Astrocyte of the cerebellum (primary cell): ENCODE measurements at places on chromosomes 13 and 19.

DNA sequence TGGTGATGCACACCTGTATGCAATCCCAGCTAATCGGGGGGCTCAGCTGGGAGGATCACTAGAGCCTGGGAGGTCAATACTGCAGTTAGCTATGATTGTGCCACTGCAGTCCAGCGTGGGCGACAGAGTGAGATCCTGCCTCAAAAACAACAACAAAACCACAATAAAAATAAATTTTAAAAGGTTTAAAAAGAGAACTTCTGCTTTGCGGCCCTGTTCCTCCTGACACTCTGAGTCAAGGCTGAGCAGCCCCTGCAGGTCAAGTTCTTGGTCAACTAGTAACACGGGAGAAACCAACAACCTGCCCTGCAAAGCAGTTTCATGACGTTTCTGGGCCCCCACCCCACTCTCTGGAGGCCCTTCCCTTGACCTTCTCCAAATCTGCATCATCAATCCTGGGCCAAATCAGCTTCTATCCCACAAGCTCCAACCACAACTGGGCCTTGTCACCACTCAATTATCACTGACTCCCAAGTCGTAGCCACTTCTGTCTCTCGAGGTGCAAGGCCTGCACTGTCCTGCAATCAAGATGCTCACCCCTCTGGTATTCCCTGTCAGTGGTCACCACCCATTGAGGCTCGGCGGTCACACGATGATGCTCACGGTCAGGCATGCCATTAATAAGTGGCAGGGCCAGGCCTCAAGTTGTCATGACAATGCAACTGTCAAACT is 7.5 kb downstream of the ELAVL1 start:
- no peak for DNase-seq

DNA sequence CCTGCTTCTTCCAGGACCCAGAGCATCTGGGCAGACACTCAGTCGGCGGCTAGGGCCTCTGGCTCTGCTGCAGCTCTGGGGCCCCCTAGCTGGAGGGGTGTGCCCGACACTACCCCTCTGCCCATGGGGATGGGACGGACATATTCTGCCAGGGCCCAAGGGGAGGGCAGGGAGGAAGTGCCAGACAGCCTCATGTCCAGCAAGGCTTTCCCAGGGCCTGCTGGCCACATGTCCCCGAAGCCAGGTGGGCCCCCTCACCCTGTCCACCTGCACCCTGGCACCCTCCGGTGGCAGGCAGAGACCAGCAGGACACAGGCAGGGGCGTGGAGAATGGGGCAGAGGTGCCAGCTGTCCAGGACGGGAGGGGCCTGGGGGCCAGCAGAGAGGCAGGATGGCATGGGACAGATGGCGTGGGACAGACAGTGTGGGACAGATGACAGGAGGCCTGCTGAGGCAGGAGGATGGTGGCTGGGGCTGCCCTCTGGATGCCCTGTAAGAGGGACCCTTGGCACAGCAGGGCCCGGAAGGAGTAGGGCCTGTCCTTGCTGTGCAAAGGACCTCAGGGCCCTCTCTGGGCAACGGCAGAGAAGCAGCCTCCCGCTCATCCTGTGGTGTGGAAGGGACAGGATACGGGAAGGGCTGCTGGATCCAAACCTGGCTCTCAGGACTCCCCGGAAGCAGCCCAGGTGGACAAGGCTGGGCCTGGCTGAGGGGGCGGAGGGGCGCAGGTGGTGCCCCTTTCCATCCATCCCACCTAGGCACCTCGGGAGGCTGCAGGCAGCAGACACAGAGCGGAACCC is 29.1 kb downstream of the CEBPG start:
- no peak for DNase-seq

DNA sequence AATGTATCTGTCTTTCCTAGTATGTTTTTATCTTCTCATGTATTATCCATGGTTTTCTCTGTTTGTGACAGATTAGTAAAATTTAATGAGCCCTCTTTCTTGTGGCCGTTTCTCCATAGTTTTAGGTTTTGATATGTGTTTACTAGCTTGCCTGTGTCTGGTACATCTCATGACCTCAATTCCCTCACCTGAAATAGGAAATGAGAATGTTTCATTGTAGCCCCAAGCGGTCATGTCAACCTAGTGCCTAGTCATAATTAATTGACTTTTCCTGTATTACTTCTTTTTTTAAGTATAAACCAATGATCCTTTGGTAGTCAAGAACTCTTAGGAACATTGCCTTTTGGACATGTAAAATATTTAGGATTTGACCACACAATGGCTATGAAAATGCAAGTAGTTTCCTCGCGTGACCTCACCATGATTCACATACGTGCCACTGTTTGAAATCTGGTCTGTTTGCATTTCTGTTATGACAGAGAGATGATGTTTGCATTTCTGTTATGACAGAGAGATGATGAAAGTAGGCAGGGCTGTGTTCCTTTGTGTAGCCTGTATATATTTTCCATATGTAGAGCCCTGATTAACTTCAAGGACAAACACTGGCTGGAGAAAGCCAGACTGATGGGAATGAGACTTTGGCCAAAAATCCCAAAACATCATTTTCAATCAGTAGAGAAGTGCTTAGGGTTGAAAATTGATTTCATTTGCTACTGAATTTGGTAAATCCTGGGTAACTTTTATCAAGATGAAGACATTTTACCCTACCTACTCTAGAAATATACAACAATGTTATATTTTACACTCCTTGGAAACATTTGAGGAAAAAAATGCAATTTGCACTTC is 104.8 kb downstream of the TNFRSF19 start:
- DNase-seq: peak; percentile 62

- DNase-seq: no peak
These were observed 125.8 kb upstream of the TMTC4 start for GRCh38 chr13:100800283-100800875.

- no peak for DNase-seq
These were observed 46.0 kb downstream of the MICU2 start for GRCh38 chr13:21557995-21558394.

DNA sequence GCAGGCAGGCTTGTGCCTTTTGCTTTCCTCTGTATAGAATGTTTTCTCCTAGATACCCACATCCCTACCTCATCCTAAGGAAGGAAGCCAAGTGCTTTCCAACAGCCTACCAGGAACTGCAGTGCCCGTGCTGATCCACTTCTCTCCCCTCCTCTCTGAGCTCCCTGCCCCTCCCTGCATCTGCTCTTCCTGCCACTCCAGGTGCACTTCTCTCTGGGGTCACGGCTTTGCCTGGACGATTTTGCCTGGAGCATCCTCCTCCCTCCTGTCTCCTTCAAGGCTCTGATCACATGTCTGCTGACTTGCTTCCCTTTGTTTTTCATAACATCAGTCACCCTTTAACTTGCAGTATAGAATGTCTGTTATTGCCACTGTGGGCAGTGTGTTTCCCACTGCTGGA is 34.7 kb upstream of the IRS2 start:
- no peak for DNase-seq

- no peak for DNase-seq
These were observed 6.4 kb downstream of the ZNF773 start for GRCh38 chr19:57506163-57506562.

GRCh38 chr19:46606019-46606418 is 4.9 kb downstream of the CALM3 start:
- DNase-seq: no peak

GRCh38 chr19:39816287-39817048 is 17.5 kb downstream of the DYRK1B start:
- no peak for DNase-seq

DNA sequence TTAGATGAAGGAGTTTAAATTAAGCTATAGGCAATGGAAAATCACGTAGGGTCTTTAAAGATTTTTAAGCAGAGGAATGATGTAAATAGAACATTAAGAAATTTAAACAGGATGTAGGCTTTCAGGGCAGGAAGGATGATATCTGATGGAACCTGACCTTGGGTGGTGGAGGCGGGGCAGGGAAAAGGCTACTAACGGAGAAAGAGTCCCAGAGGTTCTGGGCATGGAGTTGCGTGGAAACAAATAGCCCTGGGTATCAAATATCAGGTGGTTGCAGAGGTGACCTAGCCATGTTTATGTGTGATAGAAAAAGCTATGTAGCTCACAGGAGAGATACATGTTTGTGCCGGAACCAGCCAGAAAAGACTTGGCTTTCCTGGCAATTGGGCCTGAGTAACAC is 7.8 kb upstream of the CDK8 start:
- no peak for DNase-seq

GRCh38 chr13:76638181-76638580 is 248.0 kb downstream of the KCTD12 start:
- no peak for DNase-seq

GRCh38 chr13:113877149-113877990 is 13.5 kb upstream of the GAS6 start:
- no peak for DNase-seq

GRCh38 chr19:13262450-13262849 is 112.2 kb downstream of the IER2 start:
- peak; percentile 33 for DNase-seq

DNA sequence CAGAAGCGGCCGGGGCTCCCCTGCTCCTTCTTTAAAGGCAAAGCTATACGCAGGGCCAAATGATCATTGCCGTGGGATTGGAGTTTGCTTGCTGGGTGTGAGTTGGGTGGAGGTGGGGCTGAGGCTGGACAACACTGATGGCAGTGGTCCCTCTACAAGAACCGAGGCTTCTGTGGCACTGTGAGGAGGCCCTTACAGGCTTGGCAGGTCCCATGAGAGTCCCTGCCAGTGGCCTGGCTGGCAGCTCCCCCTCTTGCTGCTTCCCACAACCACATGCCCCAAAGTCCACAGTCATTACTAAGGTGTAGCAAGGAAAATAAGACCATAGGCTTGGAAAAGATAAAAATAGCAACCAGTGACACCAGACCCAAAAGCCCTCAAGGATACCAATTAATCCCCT is 98.4 kb downstream of the ANKRD10 start:
- no peak for DNase-seq

- DNase-seq: no peak
These were observed 1.4 kb upstream of the MPV17L2 start for GRCh38 chr19:18191640-18192062.

DNA sequence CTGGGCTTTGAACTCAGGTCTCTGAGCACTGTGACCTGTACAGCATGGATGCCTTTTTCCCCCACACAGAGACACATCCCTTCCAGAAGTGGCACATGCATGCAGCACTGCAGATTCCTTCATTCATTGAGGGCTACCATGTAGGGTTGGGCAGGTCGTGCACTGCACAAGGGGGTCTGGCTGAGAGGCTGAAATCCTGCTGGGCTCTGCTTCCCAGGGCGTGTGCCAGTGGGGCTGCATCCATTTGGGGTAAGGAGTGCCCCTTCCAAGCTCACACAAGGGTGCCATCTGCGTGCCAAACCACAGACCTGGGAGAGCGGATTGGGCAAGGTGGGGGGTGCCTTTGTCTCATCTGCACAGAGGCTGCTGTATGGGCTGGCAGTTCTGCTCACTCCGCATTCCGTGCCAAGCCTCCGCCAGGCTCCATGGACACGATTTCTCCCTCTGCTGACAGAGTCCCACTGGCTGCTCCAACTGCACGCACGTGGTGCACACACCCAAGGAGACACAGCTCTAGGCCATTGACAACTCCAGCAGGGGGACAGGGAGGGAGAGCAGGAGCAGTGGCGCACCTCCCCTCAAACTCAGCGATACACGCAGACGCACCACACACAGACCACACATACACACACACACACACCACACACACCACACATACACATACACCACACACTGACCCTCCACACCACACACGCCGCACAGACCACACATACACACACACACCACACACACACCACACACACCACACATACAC is 4.5 kb upstream of the SHISA7 start:
- DNase-seq: no peak

DNA sequence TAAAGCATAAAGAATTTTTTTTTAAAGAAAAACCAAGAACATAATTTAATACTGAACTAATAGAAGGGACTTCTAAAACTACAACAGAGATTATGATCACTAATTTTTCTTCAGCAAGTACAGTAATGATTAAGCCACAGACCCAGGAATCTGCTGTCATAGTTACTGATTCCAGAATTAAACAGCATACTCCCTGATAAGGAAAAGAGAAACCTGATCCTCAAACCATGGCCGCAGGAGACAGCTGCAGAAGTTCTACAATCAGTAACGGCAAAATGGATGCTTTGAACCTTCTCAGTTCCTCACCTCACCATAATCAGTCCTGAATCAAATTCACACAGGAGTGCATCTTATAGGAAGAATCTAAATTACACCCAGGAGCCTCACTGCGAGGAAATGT is 939.0 kb upstream of the SLITRK1 start:
- no peak for DNase-seq

GRCh38 chr19:3642987-3643673 is 16.5 kb upstream of the CACTIN start:
- no peak for DNase-seq

- no peak for DNase-seq
These were observed 82.3 kb downstream of the RNASEH2B start for GRCh38 chr13:50991579-50992521.

DNA sequence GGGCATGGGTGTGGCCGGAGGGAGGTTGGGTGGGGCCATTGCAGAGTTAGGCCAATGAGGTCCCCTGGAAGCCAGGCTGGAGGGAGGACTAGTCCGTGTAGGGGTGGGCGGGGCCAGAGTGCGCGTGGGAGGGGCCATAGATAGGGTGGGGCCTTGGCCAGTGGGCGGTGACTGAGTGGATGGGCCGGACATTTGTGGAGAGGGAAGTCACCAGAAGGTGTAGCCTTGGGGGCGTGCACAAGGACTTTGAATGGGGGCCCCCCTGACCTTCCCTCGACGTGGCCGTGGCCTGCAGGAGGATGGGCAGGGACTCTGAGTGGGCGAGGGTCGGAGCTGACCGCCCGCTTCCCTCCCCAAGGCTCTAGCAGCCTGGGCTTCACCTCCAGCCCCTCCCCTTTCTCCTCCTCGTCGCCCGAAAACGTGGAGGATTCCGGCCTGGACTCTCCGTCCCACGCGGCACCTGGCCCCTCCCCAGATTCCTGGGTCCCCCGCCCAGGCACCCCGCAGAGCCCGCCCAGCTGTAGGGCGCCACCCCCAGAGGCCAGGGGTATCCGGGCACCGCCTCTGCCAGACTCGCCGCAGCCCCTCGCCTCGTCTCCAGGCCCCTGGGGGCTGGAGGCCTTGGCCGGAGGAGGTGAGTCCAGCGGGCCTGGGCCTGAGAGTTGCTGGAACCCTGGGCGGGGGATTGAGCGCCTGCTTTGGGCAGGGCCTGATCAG is 16.5 kb upstream of the B3GNT3 start:
- no peak for DNase-seq

- DNase-seq: no peak
These were observed 15.2 kb downstream of the BIVM start for GRCh38 chr13:102814025-102814607.

- no peak for DNase-seq
These were observed 9.3 kb upstream of the IGFL3 start for GRCh38 chr19:46133777-46134241.

- no peak for DNase-seq
These were observed 2358.4 kb downstream of the PCDH9 start for GRCh38 chr13:64871742-64872141.

- peak; percentile 45 for DNase-seq
These were observed 58.1 kb downstream of the EDNRB start for GRCh38 chr13:77860507-77860981.

GRCh38 chr13:34346626-34347025 is 528.7 kb downstream of the RFC3 start:
- no peak for DNase-seq

DNA sequence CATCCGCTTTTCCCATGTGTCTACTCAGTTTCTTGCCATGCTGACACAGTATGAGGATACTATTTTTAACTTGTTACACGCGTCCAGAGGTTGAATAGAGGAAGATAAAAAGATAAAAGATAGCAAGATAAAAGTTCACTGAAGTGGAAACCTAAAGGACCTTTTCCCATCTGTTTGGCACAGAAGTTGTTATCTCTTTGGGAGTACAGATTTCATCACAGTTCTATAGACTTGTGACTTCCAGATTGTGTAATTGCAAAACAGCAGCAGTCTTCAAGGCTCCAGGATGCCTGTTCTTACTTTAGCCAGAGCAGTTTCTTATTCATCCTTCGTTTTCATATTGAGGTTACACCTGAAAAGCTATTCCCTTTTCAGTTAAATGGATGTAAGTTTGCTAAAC is 369.2 kb downstream of the GPC5 start:
- DNase-seq: no peak
